ENCODE measurements at places on chromosomes 16 and 17. TPM values are rescaled to one million over a fixed set of nuclear protein-coding genes. Genes with fewer than 3 reads are reported as not detected.

The KRT25 gene
- total RNA-seq = not detected

The HSD17B2 gene
- total RNA-seq = 0.16 TPM

The SCARF1 gene
- 0.22 TPM for total RNA-seq

The CCL11 gene
- not detected for total RNA-seq

The USH1G gene
- total RNA-seq = 0.07 TPM

The ACSM2B gene
- total RNA-seq = not detected

The ABCA6 gene
- total RNA-seq = 0.23 TPM

The HS3ST2 gene
- not detected for total RNA-seq

The C16orf96 gene
- total RNA-seq = not detected

The CCT6B gene
- total RNA-seq = 0.37 TPM

The TP53TG3 gene
- total RNA-seq = 0.45 TPM

The CLDN6 gene
- total RNA-seq = 0.74 TPM

The SHISA6 gene
- total RNA-seq = not detected

The CASKIN2 gene
- total RNA-seq = 8.2 TPM

The NXPH3 gene
- total RNA-seq = 0.37 TPM

The SERPINF2 gene
- total RNA-seq = 1.2 TPM

The KRTAP4-9 gene
- not detected for total RNA-seq

The TNRC6C gene
- 2.7 TPM for total RNA-seq

The SEPTIN12 gene
- not detected for total RNA-seq

The FOXN1 gene
- total RNA-seq = not detected

The CNTROB gene
- total RNA-seq = 42.2 TPM

The LUC7L gene
- 50.3 TPM for total RNA-seq

The KRTAP2-3 gene
- not detected for total RNA-seq

The PPM1E gene
- 0.08 TPM for total RNA-seq

The DNASE1L2 gene
- 1.2 TPM for total RNA-seq

The TMEM238L gene
- total RNA-seq = not detected

The GLTPD2 gene
- total RNA-seq = not detected

The C17orf113 gene
- 0.59 TPM for total RNA-seq

The TMC7 gene
- 7.6 TPM for total RNA-seq

The TAT gene
- total RNA-seq = 0.06 TPM

The CCL13 gene
- total RNA-seq = not detected

The KRT24 gene
- total RNA-seq = not detected

The TOM1L1 gene
- 39.6 TPM for total RNA-seq

The CHST4 gene
- not detected for total RNA-seq

The DRC7 gene
- total RNA-seq = 0.10 TPM

The CDK3 gene
- total RNA-seq = 4.5 TPM

The CD300LG gene
- total RNA-seq = not detected

The KRTAP4-2 gene
- total RNA-seq = not detected

The ALOXE3 gene
- total RNA-seq = 8.8 TPM

The CALCOCO2 gene
- total RNA-seq = 81.2 TPM

The IL21R gene
- total RNA-seq = not detected

The DRC3 gene
- 2.8 TPM for total RNA-seq

The KCNJ2 gene
- 0.09 TPM for total RNA-seq

The EXOC3L1 gene
- total RNA-seq = not detected

The MYL4 gene
- total RNA-seq = 0.17 TPM

The GFAP gene
- total RNA-seq = 0.61 TPM

The CRYBA1 gene
- total RNA-seq = not detected

The KRT37 gene
- not detected for total RNA-seq

The FBXW10 gene
- 1.1 TPM for total RNA-seq

The KRTAP3-2 gene
- total RNA-seq = 0.42 TPM

The OSGIN1 gene
- total RNA-seq = 25.8 TPM

The NOG gene
- 1.4 TPM for total RNA-seq

The TEX14 gene
- total RNA-seq = 0.06 TPM

The NAGS gene
- 1.1 TPM for total RNA-seq

The PDE6G gene
- total RNA-seq = 1.5 TPM

The KCNJ16 gene
- 0.13 TPM for total RNA-seq
